ENCODE measurements at places on chromosomes 4 and X.

GRCh38 chr4:99615170-99615820, 40.7 kb downstream of the MTTP start:
- no peak for DNase-seq

DNA sequence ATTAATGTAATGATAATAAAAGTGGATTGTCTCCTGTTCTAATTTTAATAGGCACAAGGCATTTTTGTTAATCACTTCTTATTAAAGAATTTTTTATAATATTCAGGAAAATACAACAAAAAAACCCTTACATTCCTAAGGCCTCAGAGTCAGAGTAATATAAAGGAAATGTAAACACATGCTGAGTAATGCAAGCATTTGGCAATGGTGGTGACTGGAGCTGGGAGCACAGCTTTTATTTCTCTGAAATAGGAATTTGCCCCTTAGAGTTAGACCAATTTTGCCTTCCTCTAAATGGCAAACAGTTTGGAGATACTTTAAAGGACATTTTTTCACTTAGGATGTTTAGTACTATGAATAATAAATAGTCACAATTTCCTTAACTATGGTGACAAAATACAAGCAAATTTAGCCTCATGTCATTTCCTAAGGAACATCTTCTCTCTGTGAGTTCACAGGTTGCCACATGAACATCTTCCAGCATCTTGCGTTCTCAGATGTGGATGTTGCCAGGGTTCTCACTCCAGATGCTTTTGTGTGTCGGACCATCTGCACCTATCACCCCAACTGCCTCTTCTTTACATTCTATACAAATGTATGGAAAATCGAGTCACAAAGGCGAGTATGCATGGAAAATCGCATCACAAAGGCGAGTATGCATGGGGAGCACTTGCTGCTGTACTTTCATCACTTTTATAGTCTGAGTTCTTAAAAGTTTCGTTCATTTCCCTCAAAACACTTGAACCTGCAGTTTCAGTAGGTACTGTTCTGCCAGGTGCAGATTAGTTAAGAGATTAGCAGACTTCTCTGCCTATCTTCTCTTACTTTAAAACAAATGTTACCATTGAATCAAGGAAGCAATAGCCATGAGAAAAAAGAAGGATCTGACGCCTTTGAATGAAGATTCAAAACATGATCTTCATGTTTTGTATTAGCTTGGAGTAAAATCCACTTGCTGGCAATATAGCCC, 15.9 kb upstream of the F11 start:
- DNase-seq, result peak; percentile 53

- DNase-seq, result no peak
Observed at GRCh38 chrX:13550346-13550745, 19.1 kb upstream of the EGFL6 start.

DNA sequence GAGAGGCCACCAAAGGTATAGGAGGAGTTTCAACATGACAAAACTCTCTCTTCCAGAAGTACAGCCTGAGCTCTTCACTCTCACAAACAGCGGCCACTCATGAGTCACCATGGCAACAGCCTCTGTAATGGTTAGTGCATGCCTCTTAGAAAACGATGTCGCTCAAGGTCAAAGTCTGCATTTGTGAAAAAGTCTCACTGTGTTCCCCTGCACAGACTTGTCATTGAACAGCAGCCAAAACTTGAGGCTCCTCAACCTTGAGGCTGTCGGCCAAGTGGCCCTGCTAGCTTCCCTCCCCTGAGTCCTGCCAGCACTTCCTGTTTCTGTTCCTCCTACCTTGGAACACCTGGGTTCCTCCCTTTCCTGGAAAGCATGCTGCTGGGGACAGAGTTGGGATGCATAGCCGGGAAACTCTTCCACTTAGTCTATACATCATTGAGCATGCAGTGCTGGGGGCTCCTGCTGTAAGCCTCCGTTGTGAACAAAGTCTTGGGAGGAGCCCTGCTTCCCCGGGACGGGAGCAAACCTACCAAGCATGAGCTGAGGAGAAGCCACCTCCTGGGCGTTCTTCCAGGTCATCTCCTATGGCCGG, 66.6 kb downstream of the ING2 start:
- peak; percentile 74 for DNase-seq

DNA sequence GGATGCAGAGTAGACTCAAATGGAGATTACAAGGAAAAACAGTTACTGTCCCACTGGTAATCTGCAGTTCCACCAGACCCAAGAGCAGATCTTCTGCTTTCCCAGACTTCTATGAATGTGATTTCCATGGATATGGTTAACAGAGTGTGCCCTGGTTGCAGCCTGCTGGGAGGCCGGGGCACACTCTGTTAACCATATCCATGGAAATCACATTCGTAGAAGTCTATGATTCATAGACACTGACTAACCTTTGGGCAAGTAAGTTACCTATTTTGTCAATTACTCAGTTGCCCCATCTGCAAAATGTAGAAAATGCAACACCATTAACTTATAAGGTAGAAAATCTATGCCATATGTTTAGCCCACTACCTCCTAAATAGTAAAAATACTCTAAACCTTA, 443.1 kb upstream of the PITX2 start:
- DNase-seq, result peak; percentile 21

DNA sequence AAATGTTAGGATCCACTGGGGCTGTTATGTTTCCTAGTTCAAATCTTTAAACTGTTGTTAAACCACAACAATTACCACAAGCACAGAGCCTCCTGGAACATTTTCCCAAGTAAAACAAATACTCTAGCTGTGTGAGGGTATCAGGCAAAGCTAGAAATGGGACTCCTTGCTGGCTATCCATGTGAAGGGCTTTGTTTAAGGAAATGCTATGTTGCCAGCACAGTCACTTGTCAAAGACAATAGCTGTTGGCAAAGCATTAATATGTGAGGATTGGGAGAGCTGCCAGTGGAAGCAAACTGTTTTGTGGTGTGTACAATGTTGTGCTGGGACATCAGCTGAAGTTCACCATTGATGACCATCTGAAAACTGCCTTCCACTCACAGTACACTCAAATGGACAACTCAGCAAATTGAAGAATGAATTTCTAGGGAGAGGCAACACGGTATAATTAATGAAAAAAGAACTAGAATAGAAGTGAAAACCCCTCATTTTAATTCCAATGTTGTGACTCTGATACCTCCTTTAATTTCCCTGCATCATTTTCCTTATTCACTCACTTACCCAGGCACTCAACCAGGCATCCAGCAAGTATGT, 100.8 kb downstream of the ANXA3 start:
- no peak for DNase-seq

- peak; percentile 14 for DNase-seq
Observed at GRCh38 chr4:108620933-108621905, 843 bp downstream of the RPL34 start.

DNA sequence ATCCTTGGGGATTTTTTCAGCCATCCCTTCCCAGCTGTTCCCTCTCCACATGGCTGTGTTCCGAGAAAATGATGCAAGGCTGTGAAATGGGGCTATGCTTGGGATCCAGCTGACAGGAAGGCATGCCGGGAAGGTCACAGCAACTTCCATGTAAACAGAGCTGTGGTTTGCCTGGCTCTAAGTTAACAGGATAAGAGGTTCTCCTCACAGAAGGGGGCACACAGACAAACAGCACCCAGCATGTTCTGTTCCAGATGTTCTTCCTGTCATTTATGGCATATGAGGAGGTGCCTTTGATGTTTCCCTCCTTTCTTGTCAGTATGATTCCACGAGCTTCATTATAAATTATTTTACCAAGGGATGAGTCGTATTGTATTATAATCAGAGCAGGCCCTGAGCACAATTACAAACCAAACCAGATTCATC, 220.7 kb downstream of the ANTXR2 start:
- DNase-seq, result no peak

GRCh38 chr4:123891881-123892280, 495.3 kb downstream of the SPRY1 start:
- no peak for DNase-seq

DNA sequence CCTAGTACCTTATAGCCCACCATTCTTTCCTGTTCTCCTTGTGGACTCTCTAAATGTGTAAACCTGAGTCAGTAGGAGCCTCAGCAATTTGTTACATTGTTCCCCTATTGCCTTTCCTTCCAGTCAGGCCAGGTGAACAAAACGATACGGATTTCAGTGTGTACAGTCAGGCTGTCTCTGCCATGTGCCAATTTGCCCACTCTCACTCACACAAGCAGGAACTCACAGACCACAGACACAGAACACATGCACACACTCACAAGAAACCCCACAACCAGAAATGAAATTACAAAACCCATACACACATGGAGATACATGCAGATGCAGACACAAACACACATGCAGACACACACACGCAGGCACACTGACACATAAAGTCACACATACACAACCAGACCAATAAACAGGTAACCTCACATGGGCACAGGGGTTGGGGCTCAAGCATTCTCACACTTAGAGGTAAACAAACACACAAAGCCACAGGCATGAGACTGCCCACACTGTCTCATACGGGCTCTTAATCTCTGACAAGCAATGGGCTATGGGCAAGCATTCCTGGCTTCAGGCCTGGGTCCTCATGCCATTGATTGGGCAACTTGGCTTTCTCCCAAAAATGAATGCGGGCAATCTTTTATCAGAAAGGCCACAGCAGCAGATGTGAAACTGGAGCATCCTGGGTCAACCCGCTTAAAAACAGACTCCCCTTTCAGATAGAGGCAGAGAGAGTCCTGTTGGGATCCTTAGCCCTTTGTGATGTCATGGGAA, 68.7 kb downstream of the NBDY start:
- no peak for DNase-seq

DNA sequence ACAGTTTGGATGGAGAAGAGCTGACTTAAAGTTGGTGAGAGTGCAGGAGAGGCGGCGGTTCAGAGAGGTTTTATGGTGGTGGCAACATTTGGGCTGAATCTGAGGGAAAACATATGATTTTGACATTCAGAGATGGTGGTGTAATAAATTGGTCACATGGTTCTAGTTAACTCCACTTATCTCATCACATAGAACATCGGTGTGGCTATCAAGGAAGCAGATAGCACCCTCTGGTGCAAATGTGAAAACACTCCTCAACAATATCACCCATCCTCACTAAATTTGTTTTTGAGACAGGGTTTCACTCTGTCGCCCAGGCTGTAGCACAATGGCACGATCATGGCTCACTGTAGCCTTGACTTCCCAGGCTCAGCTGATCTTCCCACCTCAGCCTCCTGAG, 28.8 kb downstream of the SUPT20HL2 start:
- no peak for DNase-seq

DNA sequence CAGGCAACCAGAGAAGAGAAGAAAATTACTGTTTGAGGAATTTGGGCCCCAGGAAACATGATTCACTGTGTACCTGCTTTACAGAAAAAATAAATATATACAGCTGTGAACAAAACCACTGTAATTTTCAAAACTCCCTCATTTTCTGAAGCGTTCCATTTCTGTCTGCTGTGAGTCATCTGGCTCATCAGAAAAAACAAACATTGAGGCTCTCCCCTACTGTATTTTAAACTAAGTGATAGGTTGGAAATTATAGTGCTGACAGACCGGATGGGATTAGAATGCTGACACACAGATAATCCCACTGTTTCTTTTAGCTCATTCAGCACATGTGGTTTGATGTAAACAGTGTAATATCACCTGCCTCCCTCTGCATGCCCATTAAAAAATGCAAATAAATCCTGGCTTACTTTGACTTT, 847.0 kb downstream of the TRIML1 start:
- DNase-seq, result peak; percentile 91

DNA sequence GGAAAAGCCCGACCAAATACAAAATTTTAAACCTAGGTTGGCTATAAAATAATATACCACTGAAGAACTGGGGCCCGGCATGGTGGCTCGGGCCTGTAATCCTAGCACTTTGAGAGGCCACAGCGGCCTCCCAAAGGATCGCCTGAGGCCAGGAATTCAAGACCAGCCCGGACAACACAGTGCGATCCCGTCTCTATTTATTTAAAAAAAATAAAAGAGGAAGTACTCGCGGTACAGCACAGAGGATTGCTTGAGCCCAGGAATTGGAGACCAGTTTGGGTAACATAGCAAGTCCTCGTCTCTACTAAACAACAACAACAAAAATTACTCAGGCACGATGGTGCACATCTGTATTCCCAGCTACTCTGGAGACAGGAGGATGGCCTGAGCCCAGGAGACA, 44.8 kb upstream of the CDKN2AIP start:
- no peak for DNase-seq

DNA sequence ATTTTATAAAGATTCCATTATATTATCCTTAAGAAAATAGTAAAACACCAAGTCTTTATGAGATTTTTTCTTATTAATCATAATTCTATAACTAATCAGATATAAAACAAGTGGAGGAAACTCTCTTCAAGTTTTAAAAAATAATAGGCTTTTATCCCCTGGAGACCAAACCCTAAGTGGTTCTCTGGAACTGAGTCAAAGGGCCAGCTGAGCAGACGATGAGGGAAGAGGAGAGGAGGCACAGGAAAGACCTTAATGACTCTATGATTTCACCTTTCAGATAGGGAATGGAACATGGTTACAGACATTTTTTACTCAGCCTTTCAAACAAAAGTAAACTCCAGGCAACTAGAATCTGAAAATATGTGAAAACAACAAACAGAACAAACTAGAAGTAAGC, 201.8 kb downstream of the SLC39A8 start:
- DNase-seq, result no peak

Data from epithelial cell of esophagus (primary cell).